ENCODE measurements at places on chromosomes 6 and 20.

- peak; percentile 43 for DNase-seq
Observed at GRCh38 chr20:4925842-4926530, 75.3 kb downstream of the SLC23A2 start.

GRCh38 chr6:52536424-52536916 lies 40.4 kb downstream of the TRAM2 start:
- DNase-seq: no peak

DNA sequence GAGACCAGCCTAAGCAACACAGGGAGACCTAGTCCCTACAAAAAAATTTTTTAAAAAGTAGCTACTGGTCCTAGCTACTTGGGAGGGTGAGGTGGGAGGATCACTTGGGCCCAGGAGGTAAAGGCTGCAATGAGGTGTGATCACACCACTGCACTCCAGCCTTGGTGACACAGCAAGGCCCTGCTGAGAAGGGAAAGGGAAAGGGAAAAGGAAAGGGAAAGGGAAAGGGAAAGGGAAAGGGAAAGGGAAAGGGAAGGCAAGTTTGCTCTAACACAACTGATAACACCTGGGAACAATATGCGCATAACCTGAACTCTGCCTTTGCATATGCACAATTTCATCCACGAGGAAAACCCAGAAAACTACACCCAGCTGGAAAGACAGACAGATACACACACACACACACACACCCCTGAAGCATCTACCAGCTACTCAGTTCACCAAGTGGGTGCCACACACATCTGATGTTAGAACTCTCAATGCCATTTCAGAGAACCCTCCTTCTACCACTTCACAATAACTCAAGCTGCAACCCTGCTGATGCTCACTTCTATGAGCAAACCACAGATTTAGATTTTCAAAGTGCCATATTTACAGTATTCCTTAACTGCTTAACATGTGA lies 19.1 kb downstream of the B4GALT5 start:
- no peak for DNase-seq

DNA sequence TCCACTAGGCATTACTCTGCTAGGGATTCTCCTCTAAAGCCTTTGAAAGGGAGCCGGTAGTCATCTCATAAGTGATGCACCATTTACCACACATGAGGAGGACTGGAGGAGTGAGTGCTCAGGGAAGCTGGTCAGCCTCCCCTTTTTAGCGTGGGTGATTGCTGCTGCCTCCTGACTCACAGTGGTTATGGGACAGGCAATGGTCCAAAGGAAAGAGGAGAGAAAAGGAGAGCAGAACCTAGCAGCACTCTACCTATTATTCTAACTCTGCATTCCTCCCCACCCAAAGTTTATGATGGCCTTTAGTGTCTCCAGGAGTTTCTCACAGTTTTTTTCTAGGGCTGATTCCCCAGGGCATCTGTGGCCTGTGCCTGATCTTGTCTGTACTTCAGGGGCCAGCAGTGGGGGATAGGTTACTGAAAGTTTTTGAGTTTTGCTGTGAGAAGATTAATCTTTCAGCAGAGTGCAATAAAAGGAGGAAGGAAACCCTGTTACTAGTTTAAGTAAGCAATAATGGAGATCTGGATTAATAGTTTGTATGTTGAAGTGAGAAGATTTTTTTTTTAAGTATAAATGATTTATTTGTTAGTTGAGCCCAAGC lies 36.4 kb upstream of the GCLC start:
- DNase-seq: peak; percentile 65

DNA sequence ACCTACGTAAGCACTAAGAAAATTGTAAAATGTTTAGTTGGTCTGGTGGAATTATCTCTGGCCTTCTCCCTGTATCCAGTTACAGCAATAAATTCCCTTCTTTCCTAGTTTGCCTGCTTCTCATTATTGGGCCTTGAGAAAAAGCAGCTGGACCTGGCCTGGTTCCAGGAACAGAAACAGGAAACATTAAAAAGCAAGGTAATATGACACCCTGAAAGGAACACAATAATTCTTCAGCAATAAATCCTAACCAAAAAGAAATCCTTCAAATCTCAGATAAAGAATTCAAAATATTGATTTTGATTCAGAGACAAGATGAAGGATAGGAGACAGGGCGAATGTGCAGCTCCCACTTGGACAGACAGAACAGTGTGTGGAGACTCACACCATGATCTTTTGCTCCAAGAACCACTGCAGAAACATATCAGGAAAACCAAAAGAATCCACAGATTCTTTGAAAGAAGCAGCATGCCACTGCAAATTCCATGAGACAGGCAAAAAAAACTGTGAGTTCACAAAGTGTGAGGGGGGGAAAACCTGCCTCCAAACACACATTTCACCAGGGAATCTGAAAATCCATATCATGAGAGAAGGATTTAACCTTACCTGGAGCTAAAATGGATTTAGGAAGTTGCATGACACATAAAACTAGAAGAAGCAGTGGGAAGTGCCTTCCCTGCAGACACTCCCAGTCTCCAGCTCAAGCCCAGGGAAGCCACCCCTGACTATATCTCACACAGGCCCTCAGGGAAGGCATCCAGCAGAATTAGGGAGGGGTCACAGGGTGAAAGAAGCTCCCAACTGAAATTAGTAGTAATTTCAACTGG lies 28.9 kb downstream of the TREM1 start:
- peak; percentile 69 for DNase-seq

GRCh38 chr20:53926428-53927028 lies 143.9 kb downstream of the BCAS1 start:
- peak; percentile 91 for DNase-seq

GRCh38 chr20:26243731-26244130 lies 547.1 kb upstream of the ZNF337 start:
- DNase-seq: peak; percentile 9

GRCh38 chr6:17059022-17059421 lies 42.8 kb upstream of the STMND1 start:
- DNase-seq: no peak

DNA sequence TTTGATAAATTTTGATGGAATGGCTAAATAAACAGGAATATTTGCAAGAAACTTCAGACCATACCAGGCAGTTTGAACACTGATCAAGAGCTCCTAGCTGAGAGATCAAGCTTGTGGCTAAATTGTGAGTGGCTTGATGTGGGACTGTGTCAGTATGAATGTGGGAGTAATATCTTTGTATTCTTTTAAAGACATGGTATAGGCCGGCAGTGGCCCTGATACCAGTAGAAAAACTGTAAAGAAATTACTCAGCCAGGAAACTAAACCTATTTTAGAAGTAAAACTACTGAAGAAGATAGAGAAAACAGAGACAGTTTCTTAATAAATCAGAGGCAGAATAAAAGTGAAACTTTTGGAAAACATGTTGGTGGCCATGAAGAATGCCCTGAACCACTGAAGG lies 608.4 kb upstream of the SYNCRIP start:
- DNase-seq: no peak

DNA sequence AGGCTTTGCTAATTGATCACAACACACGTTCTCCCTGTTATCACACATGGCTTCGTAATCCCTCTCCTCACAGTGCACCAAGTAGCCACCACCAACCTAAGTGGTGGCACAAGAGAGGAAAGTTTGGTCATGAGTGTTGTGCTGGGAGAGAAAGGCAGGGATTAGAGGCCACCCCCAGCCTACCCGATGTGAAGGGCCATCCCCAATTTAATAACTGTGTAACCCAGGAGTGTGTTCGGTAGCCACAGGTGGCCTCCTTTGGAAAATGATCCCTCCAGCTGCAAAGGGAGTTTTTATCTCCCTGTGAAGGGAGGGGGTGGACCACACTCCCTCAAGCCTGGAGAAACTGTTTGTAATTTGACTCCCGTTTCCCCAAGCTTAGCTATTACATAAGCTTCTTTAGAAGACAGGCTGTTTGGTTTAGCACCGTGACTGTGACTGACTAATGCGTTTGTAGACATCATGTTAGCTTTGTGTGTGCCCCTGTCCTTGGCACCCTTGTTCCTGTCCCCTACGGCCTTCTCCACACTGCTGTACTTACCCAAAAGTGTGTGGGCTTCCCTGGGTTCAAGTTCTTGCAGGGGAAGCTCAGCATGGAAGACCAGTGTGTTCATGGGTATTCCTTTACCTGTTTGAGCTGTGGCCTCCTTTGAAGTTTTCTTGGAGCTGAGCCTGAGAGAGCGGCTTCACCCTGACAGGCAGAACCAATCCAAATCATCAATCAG lies 20.6 kb downstream of the PPP1R16B start:
- DNase-seq: peak; percentile 46

- peak; percentile 4 for DNase-seq
Observed at GRCh38 chr6:143449714-143450452, 612 bp downstream of the ADAT2 start.

DNA sequence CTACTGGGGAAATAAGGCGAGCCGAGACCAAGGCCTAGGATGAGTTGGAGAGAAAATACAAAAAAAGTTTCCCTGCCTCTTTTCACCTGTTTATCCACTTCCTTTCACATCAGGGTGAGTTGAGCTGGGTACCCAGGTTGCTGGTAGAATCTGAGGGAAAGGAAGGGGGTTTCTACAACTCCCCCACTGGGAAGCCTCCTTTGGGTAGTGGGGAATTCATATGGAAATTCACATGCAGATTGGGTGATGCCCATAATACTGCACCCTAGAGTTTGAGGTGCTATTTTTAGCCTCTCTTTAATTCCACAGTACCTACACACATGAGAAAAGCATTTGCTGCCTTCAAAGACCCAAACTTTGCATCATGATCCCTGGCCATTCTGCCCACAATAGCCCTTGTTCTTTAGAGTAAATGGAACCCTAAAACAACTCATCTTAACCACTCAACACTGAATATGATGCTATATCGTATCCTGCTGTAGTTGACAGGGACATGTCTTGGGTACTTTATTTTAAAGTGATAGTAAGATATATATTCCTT lies 2.7 kb downstream of the OSTM1 start:
- DNase-seq: no peak

DNA sequence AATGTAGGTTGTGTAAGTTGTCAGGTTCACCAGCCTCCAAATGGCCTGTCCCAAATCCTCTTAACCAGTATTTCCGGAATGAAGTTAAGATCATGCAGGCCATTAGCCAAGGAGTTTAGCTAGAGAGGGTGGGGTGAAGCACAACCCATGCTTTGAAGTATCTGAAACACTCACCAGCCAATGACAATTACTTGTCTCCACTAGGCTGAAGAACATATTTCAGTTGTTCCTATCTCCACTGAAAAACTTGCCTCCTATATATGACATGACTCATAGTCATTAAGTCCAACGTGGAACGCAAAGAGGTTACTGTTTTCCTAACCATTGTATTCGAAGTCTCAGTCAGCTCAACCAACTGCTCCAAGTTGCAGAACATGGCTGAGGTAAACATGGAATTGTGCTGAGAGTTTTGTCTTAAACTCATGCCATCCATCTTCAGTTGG lies 37.4 kb upstream of the TNFAIP3 start:
- DNase-seq: peak; percentile 34

DNA sequence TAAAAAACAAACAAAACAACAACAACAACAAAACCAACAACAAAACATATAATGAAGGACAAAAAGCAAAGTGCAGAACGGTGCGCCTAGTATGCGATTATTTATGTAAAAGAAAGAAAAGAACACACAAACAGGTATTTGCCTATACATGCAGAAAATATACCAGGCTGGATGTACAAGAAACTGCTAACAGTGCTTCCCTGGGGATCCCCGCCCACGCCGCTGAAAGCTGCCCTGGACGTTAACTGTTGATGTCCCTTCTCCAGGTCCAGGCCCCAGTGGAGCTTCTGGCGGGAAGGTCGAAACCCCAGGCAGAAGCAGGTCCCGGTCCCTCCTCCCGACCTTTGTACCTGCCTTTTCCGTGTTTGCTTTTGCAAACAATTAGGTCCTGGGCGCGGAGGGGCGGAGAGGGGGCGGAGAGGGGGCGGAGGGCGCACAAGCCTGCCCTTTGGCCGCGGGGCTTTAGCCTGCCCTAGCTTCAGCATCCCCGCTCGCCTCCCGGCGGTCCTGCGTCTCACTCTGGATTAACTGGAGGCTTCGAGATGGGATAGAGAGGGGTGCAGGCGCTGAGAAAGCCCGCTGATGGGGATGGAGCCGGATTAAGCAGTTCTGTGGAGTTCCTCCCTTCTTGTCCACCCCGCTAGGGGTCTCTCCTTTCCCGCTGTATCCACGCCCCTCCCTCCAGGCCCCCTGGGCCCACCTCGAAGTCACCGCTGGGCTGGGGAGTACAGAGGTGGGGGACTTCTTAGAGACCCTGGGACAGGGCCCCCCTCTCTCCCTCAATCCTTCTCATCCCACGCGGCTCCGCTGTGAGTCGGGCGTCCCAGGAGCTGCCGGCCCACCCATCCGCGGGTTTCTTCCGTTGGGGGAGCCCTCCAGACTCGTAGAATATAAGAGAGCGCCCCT lies 8.2 kb upstream of the AHCY start:
- DNase-seq: no peak

- peak; percentile 52 for DNase-seq
Observed at GRCh38 chr6:112253498-112253840, 898 bp downstream of the LAMA4 start.
